ENCODE measurements at places on chromosomes 12 and 14.

GRCh38 chr12:20950248-20950647 lies 139.7 kb downstream of the SLCO1B3 start:
- peak; percentile 2 for DNase-seq

DNA sequence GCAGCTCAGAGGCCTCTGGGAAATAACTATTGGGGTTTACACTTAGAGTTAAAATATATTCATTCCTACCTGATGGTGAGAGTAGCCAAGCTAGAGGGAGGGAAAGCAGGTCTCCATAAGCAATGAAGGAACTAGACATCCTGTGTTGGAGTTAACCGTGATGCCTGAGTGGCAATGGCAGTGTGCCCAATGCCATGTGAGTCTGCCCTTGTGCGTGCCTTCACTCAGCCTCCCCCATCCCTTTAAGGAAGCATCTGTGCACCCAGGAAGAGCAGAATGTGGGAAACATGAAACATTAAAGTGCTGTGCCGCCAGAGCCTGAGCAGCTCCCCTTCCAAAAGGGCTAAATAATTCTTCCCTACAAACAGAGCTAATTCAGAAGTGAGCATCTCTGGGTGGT lies 76.3 kb downstream of the COX16 start:
- no peak for DNase-seq

GRCh38 chr12:123199936-123200335 lies 33.0 kb downstream of the MPHOSPH9 start:
- no peak for DNase-seq

DNA sequence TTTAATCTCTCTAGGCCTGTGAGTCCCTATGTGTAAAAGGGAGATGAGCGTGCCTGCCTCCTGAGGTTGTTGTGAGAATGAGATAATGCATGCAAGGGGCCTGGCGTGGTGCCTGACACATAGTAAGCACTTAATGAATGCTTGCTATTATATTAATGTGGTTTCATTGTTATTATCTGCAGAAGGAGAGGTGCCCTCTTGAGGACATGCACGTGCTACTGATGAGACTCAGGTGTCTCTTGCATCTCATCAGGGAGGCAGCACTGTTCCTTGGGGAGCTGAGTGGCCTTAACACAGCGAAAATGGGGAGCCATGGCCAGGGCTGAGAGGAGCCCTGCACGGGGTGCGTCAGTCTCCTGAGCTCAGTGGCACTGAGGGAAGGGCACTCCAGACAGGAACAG lies 29.9 kb upstream of the BCDIN3D start:
- peak; percentile 35 for DNase-seq

DNA sequence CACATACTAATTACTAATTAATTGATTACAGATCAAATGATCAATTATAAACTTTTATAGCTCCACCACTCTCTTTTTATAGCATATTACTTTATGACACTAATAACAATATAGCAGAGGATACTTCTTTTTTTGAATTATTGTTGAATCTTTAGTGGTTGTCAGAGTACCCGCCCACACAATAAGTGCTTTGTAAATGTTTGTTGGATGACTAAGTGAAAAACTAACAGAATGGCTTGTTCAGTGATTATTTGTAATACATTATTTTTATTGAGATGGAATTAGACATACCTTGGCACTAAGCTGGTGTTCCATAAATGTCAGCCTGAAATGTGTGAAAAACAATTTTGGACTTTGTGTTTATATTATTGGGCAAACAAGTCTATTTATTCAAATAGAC lies 670.5 kb upstream of the ATXN7L3B start:
- no peak for DNase-seq
